ENCODE measurements at places on chromosomes 11 and 22.

DNA sequence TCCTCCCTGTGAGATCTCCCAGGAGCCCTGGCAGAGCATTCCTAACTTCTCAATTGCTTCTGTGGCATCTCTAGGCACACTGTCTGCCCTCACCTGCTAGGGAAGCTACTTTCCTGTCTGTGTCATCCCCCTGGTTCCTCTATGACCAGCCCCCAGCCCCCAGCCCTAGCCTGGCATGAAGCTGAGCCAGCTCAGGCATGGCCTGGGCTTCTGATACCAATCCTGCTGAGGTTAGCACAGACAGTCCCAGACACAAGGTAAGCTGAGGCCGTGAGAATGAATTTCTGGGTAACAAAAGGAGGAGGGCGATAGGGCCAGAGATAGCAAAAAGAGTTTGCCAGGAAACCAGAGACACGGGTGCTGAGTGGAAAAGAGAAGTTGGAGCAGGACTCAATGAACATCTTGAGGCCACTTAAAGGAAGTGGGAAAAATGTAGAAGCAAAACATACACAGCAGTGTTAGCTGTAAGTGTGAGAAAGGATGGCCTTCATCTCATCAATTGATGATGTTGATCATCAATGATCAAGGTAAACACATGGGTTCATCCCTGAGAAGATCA is 87.6 kb upstream of the PICALM start:
- no peak for DNase-seq

DNA sequence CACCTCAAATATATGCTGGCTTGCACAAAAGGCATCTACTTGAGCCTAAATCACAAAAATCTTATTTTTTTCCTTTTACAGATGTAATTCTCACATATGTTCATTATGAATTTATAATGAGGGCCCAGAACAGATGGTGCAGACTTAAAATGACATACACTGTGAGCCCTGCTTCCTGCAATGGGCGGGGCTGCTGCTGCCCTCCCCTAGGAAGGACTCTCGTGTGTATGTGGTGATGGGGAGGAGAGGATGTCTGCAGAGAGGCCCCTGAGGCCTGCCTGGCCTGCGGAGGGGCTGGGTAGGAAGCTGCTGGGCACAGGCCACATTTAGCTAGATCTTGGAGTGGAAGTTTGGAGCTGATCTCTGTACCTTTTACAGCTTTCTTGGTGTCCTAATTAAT is 233.4 kb upstream of the KIRREL3 start:
- no peak for DNase-seq

- DNase-seq: peak; percentile 12
Measured at GRCh38 chr11:47179655-47179991, 2.9 kb upstream of the ARFGAP2 start.

GRCh38 chr11:68093565-68093964 is 27.6 kb downstream of the CHKA start:
- no peak for DNase-seq

GRCh38 chr11:44198146-44198724 is 102.8 kb downstream of the EXT2 start:
- DNase-seq: no peak

DNA sequence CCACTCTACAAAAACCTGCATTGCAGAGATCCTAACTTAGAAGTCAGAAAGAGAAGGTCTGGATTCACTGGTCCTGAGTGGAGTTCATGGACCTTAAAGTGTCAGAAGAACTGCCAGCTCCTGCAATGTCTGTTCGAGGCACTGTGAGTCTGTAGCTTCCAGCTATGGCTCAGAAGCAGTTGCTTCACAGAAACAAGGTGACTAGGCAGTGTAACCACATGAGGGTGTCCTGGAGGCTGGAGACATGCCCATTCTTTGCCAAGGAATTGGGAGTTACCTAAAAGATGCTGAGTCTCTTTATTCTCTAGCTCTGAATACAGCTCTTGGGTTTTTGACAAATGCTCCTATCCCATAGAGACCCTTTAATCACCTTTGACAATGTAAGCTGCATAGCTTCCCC is 130.5 kb downstream of the SPON1 start:
- no peak for DNase-seq

GRCh38 chr11:95920460-95921105 is 3.3 kb downstream of the MTMR2 start:
- no peak for DNase-seq

DNA sequence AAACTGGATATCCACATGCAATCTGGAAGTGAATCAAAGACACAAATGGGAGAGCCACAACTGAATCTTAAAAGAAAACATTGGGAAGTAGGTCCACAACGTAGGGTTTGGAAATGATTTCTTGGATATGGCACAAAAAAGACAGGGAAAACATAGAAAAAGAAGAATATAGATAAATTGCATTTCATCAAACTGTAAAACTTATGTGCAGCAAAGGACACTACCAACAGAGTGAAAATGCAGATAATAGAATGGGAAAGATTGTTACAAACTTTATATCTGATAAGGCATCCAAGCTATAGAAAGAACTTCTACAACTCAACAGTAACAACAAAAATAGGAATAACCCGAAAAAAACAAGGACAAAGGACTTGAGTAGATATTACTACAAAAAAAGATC is 89.6 kb downstream of the ZNF280B start:
- DNase-seq: no peak

DNA sequence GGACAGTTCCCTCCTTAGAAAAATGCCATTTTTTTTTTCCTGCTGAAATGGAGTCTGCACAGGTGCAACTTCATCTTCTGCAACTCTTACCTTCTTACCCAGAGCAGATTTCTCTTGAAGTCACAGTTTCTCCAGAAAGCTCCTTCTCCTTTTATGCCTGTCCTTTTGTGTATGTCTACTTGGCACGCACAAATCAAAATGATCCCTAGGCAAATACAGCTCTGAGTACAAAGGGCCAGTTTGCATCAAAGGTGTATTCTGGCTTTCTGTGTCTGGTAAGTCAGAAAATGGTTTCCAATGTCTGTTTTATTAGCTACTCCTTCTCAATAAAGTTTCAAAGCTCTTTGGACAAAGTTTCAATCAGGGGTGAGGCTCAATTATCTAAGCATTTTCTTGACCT is 2.5 kb downstream of the CLDN25 start:
- no peak for DNase-seq

DNA sequence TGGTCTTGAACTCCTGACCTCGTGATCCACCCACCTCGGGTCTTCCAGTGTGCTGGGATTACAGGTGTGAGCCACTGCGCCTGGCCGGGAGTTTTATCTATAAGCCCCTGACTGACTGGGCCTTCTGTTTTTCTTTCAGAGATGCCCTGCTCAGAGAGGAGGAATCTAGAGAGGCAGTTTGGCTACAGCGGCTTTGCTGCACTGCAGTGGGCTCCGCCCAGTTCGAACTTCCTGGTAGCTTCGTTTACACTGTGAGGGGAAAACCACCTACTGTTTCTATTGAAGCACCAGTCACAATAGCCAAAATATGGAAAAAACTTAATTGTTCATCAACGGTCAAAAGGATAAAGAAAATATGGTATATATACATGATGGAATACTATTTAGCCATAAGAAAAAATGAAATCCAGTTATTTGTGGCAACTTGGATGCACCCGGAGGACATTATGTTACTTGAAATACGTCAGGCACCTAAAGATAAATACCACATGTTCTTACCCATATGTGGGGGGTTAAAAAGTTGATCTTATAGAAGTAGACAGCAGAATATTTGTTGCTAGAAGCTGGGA is 31.9 kb upstream of the FAM181B start:
- DNase-seq: no peak

DNA sequence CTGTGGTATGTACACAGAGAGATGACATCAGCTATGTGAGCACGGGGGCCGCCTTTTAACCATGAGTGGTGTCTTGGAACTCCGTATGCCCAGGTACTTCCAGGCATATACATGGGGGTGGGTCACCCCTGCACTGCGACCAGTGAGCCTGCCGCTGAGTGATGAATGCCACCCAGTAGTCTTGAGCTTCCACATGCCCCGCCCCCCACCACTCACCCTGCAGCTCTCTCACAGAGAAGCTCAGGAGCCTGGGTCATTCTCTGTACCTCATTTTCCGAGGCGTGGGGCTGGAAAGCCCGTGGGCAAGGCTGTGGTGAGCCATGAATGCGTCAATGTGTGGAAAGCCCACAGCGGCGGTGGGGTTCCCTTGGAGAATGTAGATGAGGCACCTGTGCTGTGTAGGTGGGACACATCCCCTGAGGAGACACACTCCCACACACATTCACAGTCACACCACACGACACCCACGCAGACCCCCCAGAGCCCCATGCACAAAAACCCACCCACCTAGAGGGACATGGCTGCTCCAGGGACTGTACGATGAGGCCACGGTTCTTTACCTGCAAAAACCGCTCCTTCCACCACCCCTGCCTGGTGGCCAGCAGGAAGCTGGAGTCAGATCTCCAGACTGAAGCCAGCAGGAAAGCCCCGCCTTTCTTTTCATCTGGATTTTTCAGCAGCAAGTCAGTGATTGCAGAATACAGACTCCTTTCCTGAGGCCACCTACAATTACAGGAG is 67.6 kb downstream of the PIWIL3 start:
- DNase-seq: no peak

- no peak for DNase-seq
Measured at GRCh38 chr11:44065161-44065661, 859 bp upstream of the ACCS start.

GRCh38 chr11:8681837-8682302 is 595 bp downstream of the TRIM66 start:
- DNase-seq: no peak

All from activated CD4-positive, CD25-positive, alpha-beta regulatory T cell (primary cell).